ENCODE measurements at places on chromosomes 6 and 20.
A peak's percentile ranks its signal among the peaks of the same experiment; 100 is the strongest.

DNA sequence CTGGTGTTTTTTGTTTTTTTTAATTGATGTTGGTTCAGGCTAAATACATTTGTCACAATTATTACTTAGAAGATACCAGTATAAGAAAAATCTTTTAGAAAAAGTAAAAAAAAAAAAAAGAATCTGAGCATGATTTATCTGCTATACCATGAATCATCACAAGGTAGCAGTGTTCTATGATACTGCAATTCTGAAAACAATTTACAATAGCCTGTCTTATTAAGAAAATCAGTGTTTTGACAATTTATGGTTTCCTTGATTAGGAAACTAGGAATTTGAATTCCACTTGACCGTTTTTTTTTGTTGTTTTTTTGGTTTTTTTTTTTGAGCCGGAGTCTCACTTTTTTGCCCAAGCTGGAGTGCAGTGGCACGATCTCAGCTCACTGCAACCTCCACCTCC is 9.3 kb upstream of the MAK start:
- DNase-seq: no peak

DNA sequence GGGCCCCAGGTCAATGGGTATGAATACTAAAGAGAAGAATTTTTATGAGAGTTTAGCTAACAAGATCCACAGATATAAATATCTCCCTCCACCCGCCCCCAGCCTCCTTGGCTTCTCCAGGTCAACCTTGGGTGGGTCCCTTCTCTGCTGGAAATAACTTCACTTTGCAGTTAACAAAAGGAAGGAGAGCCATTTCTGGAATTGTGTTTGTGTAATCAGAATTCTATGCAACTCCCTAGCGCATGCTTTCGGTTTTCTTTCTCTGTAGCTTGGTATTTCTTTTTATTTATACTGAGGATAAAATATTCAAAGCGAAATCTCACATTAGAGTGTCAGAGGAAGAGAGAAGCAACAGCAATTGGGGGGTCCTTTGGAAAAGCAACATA is 27.1 kb downstream of the RIPOR2 start:
- DNase-seq: no peak

GRCh38 chr20:32017711-32018251 is 7.5 kb downstream of the CCM2L start:
- DNase-seq: peak; percentile 74

DNA sequence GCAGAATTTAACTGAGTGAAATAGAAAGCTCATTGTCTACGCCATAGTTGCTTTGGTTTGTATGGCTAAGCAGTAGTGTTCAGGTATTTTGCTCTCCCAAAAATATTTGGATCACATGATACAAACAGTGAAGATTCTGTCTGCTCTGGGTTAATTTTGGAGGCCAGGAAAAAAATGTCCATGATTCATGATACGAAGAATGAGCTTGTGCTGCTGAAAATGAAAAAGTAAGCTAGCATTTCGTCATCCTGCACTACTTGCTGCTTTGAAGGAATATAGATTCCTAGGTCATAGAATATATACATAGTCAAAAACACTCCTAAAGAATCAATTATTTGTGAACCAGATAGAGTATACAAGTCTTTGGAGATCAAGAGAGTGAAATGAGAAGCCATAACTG is 8.3 kb downstream of the WRNIP1 start:
- DNase-seq: no peak

DNA sequence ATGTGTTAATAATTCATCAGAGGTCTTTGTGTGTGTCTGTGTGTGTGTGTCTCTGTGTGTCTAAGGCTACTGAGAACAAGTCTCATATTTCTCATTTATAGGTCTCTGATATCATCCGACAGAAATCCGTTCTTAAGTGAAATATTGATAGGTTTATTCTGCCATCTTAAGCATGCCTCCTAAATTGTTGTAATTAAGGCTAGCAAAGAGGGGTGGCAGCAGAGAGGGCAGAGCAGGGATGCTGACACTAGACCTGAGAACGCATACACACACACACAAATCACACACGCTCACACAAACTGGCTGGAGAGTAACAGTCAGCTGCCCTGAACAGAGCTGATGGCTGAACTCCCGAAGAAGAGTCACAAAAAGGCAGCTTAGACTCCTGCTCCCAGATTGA is 84.9 kb upstream of the LRFN2 start:
- DNase-seq: no peak

DNA sequence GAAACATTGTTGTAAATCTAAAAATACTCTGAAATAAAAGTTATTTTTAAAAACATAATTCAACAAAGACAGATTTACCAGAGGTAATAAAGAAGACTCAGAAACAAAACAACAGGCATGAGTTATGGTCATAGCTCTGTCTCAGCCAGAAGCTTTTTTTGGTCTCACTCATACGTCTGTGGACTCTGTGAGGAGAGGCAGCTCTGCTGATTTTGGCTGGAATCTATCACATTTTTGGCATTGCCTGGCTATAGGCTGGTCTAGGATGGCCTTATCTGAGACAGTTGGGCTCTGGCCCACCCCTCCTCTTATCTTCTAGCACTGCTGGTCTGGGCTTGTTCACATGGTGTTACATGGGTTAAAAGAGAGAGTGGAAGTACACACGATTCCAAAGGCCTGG is 514.0 kb upstream of the BTBD3 start:
- no peak for DNase-seq

DNA sequence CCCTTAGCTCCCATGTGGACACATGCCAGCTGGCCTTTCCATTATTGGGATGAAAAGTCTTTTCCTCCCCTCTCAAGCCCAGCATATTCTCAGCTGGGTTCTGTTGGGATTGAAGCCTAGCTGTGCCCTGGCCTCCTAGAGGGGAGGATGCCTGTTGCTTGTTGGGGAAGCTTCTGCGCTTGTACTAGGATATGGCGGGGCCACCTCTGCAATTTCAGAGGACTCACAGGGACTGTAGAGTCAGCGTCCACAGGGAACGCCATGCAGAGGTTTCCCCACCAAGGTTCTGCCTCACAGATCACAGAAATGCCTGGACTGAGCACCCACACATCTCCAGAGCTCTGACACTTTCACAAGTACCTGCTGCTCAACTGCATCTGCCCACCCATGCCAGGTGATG is 288.7 kb upstream of the FOXQ1 start:
- no peak for DNase-seq

- no peak for DNase-seq
These were observed 437.1 kb downstream of the GRIK2 start for GRCh38 chr6:101830501-101831031.

DNA sequence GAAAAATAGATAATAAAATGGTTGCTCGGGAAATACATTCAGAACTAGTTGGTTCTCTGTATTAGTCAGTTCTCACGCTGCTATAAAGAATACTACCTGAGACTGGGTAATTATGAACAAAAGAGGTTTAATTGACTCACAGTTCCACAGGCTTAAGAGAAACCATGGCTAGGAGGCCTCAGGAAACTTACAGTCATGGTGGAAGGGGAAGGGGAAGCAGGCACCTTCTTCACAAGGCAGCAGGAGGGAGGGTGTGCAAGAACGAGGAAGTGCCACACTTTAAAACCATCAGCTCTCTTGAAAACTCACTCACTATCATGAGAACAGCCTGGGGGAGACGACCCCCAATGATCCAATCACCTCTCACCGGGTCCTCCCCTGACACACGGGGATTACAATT is 24.2 kb upstream of the SNX9 start:
- DNase-seq: no peak

DNA sequence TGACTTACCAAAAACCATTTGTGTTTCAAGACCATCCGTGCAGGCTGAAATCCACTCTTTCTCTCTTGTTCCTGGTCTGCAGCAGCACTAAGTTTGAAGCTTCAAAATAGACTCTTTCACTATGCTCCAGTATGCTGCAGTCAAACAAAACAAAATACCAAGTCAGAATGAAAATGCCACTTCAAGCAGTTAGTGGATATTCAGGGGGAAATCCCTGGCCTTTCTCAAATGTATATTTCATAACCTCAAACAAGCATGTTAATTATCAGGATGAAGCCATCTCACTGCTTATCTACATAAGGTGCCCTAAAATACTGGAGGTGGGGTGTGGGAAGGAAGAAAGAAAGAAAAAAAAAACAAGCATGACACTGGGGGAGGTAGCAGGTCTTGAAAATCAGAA is 103.5 kb downstream of the ATXN1 start:
- DNase-seq: no peak

Data from B cell (primary cell).